ENCODE measurements at places on chromosomes 3 and 15. TPM values are rescaled to one million over a fixed set of nuclear protein-coding genes. Genes with fewer than 3 reads are reported as not detected.
A peak's percentile ranks its signal among the peaks of the same experiment; 100 is the strongest.

GRCh38 chr3:143831994-143832393 lies 16.3 kb downstream of the SLC9A9 start:
- DNase-seq: no peak

GRCh38 chr3:179811321-179812095 lies 158.7 kb downstream of the USP13 start:
- no peak for DNase-seq

- no peak for DNase-seq
These were observed 16.8 kb downstream of the FGF7 start for GRCh38 chr15:49439678-49440395.

DNA sequence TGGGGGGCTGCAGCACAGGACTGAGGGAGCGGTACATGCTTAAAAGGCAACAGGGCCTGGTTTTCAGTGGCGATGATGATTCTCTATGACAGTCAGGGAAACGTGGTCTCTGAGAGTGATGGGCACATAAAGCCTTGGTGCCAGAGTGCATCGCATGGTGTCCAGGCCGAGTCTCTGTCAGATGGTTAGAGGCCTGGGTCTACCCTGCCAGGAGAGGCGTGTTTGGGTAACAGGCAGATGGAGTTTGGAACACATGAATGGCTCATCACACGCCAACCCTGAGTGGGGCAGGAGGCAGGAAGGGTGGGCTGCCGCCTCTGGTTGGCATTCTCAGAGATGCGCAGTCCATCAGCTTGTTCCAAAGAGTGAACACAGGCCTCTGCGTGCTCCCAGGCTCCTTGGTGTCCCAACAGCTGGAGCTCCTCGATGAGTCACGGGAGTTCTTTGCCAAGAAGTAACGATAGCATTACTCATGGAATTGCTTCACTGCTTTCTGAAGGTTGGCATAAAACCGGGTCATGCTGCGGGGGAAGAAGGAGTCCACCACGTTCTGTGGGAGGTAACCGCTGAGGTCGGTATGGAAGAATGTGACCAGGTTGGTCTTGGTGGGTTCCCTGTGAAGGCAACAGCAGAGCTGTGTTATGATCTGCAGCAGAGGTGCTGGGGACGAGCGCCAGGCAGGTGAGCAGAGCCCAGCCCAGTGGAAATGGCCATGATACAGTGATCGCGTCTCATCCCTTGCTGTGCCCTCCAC lies 11.0 kb downstream of the STARD5 start:
- no peak for DNase-seq

DNA sequence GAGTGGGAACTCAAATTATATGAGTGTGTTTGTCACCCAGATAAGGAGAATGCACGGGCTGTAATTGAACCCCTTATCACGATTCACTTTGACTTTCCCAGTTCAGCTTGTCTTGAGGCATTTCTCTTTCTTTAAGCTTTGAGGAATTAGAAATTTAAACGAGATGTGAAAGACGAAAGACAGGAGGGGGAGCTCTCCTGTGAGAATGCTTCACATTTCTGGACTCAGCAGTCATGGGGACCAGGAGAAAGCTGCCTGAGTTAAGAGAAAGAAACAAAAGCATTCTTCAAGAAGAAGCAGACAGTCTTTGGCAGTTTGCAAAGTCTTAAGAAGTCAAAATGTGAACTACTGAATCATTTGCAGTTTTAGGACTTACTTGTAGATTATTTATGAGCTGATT lies 205.6 kb downstream of the NECTIN3 start:
- DNase-seq: no peak

GRCh38 chr15:35622641-35623340 lies 76.8 kb upstream of the DPH6 start:
- no peak for DNase-seq

GRCh38 chr15:31412824-31413223 lies 86.2 kb downstream of the KLF13 start:
- no peak for DNase-seq

DNA sequence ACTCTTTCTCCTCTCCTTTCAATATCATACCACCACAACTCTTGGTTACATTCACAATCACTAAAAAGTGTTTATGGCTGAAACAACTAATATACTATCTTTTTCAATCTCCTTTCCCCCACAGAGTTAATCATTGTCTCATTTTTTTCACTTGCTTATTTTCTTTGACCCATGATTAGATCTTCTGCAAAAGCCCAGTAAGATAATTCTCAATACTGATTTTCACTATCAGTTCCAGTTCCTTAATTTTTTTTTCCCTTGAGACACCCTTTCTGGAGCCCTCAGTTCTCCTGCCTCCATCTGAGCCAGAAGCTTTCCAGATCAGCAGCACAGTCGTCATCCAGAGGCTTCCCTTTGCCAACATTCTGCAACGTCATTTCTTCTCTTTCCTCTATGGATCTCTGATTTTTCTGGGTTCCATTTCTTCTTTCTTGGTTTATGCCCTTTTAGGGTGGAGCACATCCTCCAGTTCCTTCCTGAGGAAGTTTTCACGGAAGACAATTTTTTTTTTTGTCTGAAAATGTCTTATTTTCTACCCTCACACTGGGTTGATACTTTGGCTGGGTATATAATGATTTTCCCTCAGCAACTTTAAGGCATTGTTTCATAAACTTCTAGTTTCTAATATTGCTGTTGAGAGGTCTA lies 88.7 kb upstream of the C15orf39 start:
- DNase-seq: no peak

DNA sequence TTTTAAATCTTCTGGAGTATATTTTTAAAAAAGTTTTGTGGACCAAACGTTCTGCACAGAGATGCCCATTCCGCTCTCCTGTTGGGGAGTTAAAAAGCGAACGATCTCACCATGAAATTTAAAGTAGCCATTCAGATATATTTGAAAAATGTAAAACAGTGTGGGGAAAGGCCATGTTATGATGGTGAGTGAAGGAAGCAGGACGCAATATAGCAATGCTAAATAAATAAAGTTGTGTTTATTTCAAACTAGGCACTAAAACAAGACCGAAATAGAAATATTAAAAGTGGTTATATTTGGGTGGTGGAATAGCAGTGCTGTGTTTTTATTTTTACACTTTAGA lies 327 bp upstream of the CCDC13 start:
- no peak for DNase-seq

GRCh38 chr3:193819117-193820010 lies 226.4 kb downstream of the OPA1 start:
- no peak for DNase-seq

DNA sequence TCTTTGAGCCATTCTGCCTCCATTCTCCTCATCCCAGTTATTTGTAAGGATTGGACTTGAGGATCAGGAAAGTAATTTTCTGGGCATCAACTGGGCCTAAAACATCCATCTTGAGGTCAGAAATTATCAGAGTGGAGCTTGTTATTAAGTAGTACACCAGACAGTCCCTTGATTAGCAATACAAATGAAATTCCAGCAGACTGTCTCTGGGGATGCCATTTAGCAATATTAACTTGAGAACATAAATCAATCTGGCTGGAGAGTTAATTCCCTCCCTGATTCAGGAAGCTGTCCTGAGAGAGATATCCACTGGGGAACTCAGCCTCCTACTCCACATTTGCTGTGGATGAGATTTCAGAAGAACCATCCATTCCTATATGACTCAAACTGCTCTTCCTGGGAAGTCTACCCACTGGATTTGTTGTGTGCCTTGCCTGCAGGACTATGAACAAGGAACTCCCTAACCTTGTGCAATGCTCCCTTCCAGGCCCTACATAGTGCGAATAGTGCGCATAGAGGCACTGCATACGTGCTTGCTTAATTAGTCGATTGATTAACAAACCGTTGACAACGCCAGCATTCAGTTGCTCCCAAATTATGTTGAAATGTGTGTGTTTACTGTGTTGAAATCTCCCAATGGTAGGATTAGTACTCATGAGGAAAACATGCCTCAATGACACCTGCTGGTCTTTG lies 36.1 kb upstream of the MTMR14 start:
- DNase-seq: no peak

GRCh38 chr3:4597208-4597985 lies 104.2 kb downstream of the ITPR1 start:
- DNase-seq: no peak

DNA sequence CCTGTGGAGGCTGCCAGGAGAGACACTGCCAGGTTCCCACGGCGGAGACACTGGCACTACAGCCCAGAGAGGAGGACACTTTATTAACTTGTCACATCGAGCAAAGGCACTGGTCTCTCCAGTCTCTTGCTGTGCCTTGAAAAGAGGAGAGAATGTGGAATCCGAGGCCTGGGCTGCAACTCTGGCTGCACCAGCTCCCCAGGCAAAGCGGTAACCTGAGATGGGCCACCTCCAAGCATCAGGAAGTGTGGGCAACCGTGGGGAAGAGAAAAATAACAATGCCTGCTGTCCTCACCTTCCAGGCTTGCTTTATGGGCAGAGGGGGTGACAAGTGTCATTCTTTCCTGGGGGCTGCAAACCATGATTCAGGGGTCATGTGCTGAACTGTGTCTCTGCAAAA lies 91.6 kb upstream of the RGMA start:
- no peak for DNase-seq

DNA sequence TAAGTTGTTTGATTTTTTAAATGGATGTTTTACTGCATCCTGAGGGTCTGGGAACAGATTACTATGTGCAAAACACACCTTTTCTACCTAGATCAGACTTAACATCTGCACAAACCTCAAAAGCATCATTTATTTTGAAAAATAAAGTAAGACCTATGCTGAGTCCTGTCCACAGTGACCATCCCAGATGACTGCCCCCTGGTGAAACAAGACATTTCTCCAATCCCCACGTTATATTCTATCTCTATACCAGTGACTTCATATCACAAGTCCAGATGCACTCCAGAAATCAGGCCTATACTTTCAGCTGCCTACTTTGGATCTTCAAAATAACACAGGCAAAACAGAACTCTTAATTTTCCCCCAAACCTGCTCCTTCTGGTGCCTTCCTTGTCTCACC lies 143.2 kb downstream of the P2RY1 start:
- DNase-seq: no peak

DNA sequence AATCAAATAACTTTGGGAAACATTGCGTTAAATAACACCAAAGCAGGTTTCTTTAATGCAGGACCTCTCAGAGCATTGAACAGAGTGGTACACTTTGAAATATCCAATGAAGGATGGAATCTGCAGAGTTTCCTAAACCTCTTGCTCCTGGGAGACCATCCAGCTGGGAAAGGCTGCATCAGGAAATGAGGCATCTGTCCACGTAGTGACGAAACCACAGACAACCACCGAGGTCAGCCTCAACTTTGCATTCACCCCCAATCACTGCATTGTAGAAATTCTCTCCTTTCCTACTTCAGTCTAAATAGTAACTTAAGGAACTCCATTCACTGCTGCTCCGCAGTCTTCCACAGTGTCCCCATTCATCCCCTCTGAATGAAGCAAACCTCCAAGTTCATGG lies 41.5 kb upstream of the CDV3 start:
- no peak for DNase-seq

- DNase-seq: no peak
These were observed 189.4 kb downstream of the SLC9A9 start for GRCh38 chr3:143658861-143659260.

- no peak for DNase-seq
These were observed 43.3 kb downstream of the RBMS3 start for GRCh38 chr3:29324180-29324651.

GRCh38 chr3:55000546-55000945 lies 72.7 kb upstream of the LRTM1 start:
- no peak for DNase-seq

DNA sequence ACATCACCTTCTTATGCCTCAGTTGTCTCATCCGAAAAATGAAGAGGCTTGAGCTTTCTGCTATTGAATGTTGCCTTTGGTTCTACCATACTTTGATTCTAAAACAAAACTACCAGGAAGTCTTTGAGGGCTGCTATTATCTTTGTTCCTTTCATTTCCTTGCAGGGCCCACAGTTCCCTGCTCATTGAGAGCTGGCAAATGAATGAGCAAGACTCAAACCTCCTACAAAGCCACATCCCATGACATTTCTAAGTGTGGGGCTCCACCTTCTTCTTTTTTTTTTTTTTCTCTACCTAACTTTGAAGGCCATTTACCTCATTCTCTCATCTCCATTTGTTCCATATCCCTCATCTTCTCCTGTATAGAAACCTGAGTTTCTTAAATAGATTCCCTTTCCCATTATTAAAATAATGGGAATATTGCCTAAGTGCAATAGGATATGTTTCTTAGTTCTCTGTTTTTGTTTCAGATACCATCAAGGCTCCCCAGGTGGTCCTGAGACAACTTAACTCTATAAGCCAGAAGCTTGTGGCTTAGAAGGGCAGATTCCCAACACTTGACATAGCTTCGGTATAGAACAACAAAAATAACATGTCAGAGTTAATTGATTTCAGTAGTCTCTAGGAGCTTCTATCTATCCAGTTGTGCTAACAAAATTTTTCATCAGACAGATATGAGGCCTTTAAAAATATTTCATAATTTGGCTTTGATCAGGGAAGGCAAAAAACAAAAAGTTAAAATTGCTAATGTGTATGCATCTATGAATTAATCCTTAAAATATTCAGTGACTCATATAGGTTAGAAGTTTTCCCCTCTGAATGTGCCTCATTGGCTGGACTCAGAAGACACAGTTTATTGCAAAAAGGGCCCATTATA lies 951.6 kb downstream of the TUSC7 start:
- no peak for DNase-seq

DNA sequence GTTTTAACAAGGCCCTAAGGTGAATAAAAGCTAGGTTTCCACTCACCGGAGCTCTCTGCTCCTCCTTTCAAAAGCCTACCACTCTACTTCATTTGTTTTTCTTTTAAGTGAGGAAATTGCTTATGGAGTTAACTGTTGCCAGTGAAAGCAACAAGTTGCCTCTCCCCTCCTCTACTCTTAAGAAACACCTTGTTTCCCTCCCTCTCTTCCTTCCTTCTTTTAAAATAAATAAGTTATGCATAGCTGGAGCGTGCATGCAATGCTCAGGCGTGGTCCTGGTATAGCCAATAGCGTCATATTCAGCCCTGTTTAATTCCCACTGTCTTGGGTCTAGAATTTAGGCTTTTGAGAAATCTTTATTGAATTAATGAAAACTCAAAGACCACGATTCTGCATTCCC lies 101.1 kb upstream of the IGF1R start:
- DNase-seq: no peak

GRCh38 chr15:29825227-29825626 lies 3.0 kb upstream of the TJP1 start:
- DNase-seq: peak; percentile 36

DNA sequence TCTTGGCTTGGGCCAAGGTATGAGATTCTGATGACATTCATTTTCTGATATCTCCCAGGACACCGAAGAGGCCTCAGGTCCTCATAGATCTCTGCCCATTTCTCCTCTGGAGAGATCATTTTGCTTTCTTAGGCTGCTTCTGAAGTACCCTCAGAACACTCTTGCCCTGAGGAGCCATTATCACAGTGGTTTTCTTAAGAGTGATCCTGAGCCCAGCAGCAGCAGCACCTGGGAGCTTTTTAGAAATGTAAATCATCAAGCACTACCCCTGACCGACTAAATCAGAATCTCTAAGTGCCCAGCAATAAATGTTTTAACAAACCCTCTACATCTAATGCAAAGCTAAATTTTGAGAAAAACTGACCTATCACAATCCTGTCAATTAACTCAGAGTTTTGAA lies 40.6 kb upstream of the SLC9A9 start:
- DNase-seq: no peak

Gene GMPS
- total RNA-seq: 45.0 TPM

Gene MCTP2
- 14.9 TPM for total RNA-seq

Gene FOXL2NB
- total RNA-seq: not detected

Gene ZNF80
- 2.5 TPM for total RNA-seq

Gene SOX14
- total RNA-seq: not detected

Gene REC114
- total RNA-seq: not detected

Gene PCNP
- total RNA-seq: 189 TPM

Gene HES1
- total RNA-seq: not detected

Gene GRIP2
- total RNA-seq: not detected

Gene FAIM
- 6.5 TPM for total RNA-seq

Gene RHOV
- not detected for total RNA-seq

Gene ECE2
- total RNA-seq: not detected

Measured in naive thymus-derived CD8-positive, alpha-beta T cell (primary cell).